HS-27A (cell line): ENCODE measurements at places on chromosomes 5 and 9.

DNA sequence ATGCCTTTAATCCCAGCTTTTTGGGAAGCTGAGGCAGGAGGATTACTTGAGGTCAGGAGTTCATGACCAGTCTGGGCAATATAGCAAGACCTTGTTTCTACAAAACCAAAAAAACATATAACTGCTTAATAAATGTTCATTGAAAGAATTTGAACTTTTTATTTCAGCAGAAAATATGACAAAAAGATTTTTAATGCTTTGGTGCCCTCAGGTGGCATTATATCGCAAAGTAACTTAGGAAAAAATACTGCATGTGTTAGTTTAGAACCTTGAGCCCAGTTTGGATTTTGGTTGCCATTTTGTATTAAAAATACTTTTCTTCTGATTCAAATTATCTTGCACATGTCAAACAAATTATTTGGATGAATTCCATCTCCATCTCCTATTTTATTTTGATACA, 103.2 kb downstream of the GPBP1 start:
- DNase-seq, result no peak

GRCh38 chr9:95455714-95456113, 61.1 kb downstream of the PTCH1 start:
- no peak for DNase-seq

DNA sequence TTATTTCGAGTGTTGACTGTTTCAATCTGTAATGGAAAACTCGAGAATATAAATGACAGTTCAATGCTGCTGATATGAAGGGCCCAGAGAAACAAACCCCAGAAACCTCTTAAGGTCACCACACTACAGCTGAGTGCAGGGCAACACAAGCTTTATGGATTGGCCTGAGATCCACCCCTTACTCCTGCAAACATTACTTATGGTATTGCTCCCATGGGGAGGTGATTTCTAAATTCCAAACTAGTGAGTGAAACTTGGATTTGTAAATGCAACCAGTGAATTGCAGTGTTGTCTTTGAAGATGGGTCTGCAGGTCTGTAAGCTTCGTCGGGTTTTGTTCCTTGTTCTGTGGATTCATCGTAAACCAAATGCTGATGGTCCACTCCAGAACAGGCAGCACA, 85.4 kb downstream of the NTRK2 start:
- no peak for DNase-seq

- no peak for DNase-seq
These were observed 70.3 kb downstream of the SH3RF2 start for GRCh38 chr5:146006470-146007190.
